ENCODE measurements at places on chromosomes 7 and 10. TPM values are rescaled to one million over a fixed set of nuclear protein-coding genes. Genes with fewer than 3 reads are reported as not detected.

The CCAR1 gene
- total RNA-seq: 33.4 TPM

The NCF1 gene
- total RNA-seq: not detected

The NMT2 gene
- 44.3 TPM for total RNA-seq

The SYNPO2L gene
- under 0.01 TPM for total RNA-seq

The CABCOCO1 gene
- total RNA-seq: not detected

The HOXA11 gene
- total RNA-seq: under 0.01 TPM

The INHBA gene
- 47.5 TPM for total RNA-seq

The GIMAP6 gene
- 0.56 TPM for total RNA-seq

The LARP4B gene
- total RNA-seq: 32.0 TPM

The PRXL2A gene
- total RNA-seq: 26.5 TPM

The FGL2 gene
- 3.1 TPM for total RNA-seq

The LRRC61 gene
- 0.85 TPM for total RNA-seq

The LRRN3 gene
- 10.5 TPM for total RNA-seq

The MYL10 gene
- total RNA-seq: not detected

The AS3MT gene
- total RNA-seq: 7.5 TPM

The PAPSS2 gene
- 229 TPM for total RNA-seq

The MBL2 gene
- not detected for total RNA-seq

The CALN1 gene
- total RNA-seq: not detected

The PNLIPRP3 gene
- total RNA-seq: not detected

The DPYSL4 gene
- total RNA-seq: 7.6 TPM

The GPC2 gene
- total RNA-seq: 2.1 TPM

The UBE2H gene
- 73.9 TPM for total RNA-seq

The NPC1L1 gene
- under 0.01 TPM for total RNA-seq

The FAM237B gene
- under 0.01 TPM for total RNA-seq

The POU6F2 gene
- total RNA-seq: not detected

The PHYH gene
- 24.0 TPM for total RNA-seq

The TMEM140 gene
- total RNA-seq: 18.6 TPM

The PLCE1 gene
- total RNA-seq: 1.2 TPM

The ASIC3 gene
- total RNA-seq: under 0.01 TPM

The RAPGEF5 gene
- 11.7 TPM for total RNA-seq

The LRIT1 gene
- not detected for total RNA-seq

The LRRC18 gene
- not detected for total RNA-seq

The RTKN2 gene
- 1.1 TPM for total RNA-seq

The HPSE2 gene
- not detected for total RNA-seq

The OR13A1 gene
- total RNA-seq: not detected

The VENTX gene
- not detected for total RNA-seq

The NPY4R2 gene
- total RNA-seq: 0.19 TPM

The NUTM2E gene
- total RNA-seq: under 0.01 TPM

The KLF14 gene
- under 0.01 TPM for total RNA-seq

The CYP26A1 gene
- total RNA-seq: 0.19 TPM

The GDF2 gene
- total RNA-seq: not detected

The CYP3A4 gene
- total RNA-seq: not detected

The SKIDA1 gene
- total RNA-seq: 0.58 TPM

The ALDH18A1 gene
- total RNA-seq: 182 TPM

The BAG3 gene
- 9.0 TPM for total RNA-seq

The GPR37 gene
- total RNA-seq: not detected

The PLAU gene
- total RNA-seq: 53.0 TPM

The ADRA2A gene
- under 0.01 TPM for total RNA-seq

The PAPOLB gene
- 0.19 TPM for total RNA-seq

The RET gene
- 0.58 TPM for total RNA-seq

The DIP2C gene
- total RNA-seq: 6.7 TPM

The SPDYE2 gene
- not detected for total RNA-seq

Data from regular cardiac myocyte (primary cell).